ENCODE measurements at places on chromosomes 2 and 18.

GRCh38 chr2:9094117-9094516 lies 90.6 kb upstream of the MBOAT2 start:
- DNase-seq = no peak

DNA sequence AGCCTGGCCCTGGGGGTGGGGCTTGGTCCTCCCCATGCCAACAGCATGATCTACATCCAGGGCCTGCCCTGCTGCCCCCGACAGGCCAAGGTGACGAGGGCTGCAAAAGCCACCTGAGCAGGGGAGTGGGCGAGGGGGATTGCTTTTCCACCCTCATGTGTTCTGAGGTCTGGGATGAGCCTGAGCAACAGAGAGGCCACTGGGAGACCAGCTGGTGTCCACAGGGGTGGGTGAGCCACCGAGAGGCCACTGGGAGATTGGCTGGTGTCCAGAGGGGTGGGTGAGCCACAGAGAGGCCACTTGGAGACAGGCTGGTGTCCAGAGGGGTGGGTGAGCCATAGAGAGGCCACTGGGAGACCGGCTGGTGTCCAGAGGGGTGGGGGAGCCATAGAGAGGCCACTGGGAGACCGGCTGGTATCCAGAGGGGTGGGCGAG lies 147.4 kb upstream of the GPC1 start:
- DNase-seq = no peak

DNA sequence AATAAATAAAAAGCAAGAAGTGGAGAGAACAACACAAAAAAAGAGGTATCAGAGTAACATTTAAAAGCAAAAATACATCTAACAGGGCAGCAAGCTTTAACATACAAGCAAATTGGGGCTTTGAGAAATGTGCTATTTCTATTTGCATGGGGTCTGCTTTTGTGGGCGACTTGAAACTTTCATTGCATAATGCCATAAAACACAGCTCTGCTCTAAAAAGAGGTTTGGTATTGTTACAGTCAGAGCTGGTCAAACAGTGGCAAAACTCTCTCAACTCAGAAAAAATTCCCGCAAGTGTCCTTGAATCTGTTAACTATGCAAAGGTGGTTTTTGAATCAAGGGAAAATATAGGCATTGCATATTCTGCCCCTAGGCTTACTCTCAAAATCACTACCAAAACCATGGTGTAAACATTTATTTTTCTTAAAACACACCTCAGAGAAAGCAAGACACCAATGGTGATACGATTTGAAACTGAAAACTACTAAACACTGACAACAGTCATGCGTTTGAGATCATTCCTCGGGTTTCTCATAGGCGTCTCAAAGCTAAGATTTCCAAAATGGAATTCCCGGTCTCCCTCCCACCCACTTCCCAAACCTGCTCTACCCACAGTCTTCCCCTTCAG lies 45.5 kb downstream of the RNF152 start:
- DNase-seq = no peak

DNA sequence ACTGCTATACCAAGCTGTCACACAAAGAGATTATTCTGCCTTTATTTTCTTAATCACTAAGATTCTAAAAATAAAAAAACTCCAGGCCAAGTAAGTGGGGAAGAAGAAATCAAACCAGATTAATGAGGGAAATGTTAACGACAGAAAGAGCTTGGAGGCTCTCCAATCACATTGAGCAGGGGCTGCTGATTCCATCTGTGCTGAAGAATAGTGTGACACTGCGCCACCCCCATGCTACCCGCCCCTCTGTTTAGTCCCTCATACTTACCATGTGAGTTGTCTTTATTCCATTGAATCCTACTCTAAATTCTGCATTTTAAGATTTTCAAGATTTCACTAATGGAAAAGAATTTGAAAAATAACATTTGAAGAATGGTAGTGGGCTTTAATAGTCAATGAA lies 998.0 kb upstream of the CDH2 start:
- DNase-seq = no peak

GRCh38 chr2:113876503-113877387 lies 13.1 kb upstream of the ACTR3 start:
- DNase-seq = peak; percentile 87

- no peak for DNase-seq
These were observed 34.7 kb downstream of the ST6GAL2 start for GRCh38 chr2:106851087-106851874.

- DNase-seq = no peak
These were observed 346.7 kb upstream of the LRATD1 start for GRCh38 chr2:14285812-14286211.

- peak; percentile 79 for DNase-seq
These were observed 5.8 kb downstream of the DLX2 start for GRCh38 chr2:172096626-172097547.

DNA sequence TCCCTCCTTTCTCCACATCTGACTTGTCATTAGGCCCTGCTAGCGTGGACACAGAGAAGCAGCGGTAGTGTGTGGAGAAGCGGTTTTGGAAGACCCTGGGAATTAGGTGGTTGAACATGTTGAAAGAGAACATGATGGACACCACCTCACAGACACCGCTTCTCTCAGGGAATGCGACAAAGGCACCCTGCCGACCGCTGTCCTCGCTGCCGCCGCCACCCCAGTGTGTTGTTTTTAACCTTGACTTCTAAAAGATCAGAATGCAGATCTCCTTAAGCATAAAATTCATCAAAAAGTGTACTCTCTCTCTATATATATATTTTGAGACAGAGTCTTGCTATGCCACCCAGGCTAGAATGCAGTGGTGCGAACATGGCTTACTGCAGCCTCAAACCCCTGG lies 33.2 kb downstream of the AQP4 start:
- no peak for DNase-seq

DNA sequence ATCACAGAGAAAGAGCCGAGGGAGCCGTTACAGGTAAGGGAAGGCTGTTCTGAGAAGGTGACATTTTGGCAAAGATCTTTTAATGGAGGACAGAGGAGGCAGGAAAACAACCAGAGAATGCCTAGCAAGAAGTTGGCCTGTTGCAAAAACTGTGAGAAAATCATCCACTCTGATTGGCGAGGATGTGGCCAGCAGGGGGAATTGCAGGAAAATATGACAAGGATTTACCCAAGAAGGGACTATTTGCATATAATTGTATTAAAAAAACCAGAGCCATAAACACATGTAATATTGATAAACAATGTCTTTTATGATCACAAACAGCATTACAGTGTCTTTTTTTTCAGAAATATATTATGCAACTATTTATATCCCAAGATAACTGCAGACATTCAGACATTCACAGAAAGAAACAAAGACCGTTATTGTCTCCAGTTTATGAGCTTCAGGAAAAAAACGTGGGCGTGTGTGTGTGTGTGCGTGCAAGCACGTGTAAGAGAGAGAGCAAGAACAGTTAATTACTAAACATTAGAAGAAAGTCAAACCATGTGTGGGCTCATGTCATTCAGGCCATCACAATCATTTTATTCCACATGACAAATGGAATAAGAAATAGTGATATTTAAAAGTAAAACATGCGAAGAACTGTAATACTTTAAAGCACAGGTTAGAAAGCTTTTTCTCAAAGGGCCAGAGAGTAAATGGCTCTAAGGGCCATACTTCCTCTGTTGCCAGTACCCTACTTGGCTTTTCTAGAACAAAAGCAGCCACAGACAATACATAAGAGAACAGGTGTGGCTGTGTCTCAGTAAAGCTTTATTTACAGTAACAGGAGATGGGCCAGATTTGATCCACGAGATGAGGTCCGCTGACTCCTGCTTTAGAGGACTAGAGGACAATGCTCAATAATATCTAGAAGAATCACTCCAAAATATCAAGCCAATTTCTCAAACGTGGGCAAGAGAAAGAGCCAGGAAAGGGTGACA lies 324.1 kb downstream of the DLGAP1 start:
- no peak for DNase-seq

GRCh38 chr2:12173271-12173942 lies 427.0 kb downstream of the LPIN1 start:
- no peak for DNase-seq

- DNase-seq = peak; percentile 87
These were observed 3.9 kb upstream of the ID2 start for GRCh38 chr2:8677646-8678592.

DNA sequence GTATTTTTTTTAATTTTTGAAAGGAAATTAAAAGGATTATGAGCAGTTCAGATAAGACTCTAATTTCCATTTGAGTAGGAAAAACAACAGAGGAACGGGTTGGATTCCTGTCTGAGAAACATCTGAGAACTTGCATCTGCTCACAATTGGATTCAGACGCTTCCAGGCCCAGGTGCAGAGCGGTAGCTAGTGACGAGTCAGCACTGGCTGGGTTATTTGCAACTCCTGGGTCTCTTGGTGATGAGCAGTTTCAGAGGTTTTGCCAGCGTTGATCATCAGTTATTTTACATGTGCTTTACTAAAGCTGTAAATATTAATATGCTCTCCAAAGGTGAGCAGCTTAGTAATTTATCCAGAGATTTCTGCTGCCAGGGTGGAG lies 39.1 kb upstream of the B3GNT7 start:
- no peak for DNase-seq

DNA sequence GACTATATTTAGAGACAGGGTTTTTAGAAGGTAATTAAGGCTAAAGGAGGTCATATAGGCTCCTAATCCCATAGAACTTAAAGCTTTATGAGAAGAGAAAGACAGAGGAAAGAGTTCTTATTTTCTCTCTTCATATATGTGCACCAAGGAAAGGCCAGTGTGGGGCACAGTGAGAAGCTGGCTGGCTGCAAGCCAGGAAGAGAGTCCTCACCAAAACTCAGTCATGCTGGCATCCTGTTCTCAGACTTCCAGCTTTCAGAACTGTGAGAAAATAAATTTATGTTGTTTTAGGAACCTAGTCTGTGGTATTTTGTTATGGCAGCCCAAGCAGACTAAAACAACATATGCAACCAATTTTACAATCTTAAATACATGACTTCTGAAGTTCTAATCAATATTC lies 31.5 kb upstream of the ATIC start:
- DNase-seq = no peak

- DNase-seq = no peak
These were observed 95.1 kb upstream of the SALL3 start for GRCh38 chr18:78884502-78884901.

DNA sequence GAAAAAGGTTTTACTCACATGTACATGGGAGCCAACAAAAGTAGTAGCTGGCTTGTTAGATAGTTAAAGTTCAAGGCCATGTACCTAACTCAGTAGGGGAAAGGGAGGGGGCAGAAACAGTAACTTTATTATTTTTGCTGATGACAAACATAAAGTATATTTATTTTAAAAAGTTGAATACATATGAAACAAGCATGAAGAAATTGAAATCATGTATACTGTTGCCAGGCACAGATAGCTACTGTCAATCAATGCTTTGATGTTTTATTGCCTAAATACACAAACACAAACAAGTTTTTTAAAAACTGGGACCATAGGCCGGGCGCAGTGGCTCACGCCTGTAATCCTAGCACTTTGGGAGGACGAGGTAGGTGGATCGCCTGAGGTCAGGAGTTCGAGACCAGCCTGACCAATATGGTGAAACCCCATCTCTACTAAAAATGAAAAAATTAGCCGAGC lies 7.6 kb upstream of the PSD4 start:
- no peak for DNase-seq

DNA sequence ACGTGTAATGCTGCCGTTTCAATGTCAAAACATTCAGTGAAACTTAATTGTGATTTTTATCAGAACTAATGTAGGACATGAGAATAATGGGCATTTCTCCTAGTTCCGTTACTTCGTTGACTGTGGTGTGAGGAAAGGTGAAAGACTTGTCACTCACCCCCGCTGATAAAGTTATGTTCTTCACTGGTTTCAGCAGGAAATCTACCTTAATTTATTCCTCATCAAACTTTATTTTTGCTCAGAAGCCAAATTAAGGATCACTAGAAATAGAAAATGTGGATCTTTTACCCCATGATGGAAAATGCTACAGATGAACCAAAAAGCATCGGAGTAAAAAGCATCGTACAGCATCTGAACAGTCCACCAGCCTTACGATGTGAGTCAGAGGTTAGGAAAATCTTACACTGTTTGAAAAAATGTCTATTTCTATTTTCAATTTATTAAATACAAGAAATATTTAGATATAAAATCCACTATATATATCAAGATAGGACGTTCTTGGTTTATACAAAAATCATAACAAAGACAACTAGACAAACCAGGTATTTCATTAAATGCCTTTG lies 1.0 kb upstream of the ROCK1 start:
- DNase-seq = no peak

Measured in NCI-H146 (cell line).